ENCODE measurements at places on chromosomes 2 and 18. TPM values are rescaled to one million over a fixed set of nuclear protein-coding genes. Genes with fewer than 3 reads are reported as not detected.

- no peaks in the 10 kb centered on the region for H3K27me3 ChIP-seq
- peaks cover 6% of the 10 kb centered on the region for H3K4me1 ChIP-seq
- no peak overlapping the region for H3K27ac ChIP-seq
- no peak overlapping the region for H3K4me3 ChIP-seq
Observed at GRCh38 chr2:9937968-9938367, 13.5 kb upstream of the GRHL1 start.

Gene NCKAP5
- total RNA-seq: not detected

Gene UGT1A3
- total RNA-seq: not detected

- DNase-seq: no peak
- H3K27me3 ChIP-seq: no peaks in the 10 kb centered on the region
- H3K4me3 ChIP-seq: no peak overlapping the region
- no peak overlapping the region for H3K27ac ChIP-seq
- H3K36me3 ChIP-seq: no peaks in the 10 kb centered on the region
Observed at GRCh38 chr18:73749304-73749703, 398.3 kb downstream of the FBXO15 start.

DNA sequence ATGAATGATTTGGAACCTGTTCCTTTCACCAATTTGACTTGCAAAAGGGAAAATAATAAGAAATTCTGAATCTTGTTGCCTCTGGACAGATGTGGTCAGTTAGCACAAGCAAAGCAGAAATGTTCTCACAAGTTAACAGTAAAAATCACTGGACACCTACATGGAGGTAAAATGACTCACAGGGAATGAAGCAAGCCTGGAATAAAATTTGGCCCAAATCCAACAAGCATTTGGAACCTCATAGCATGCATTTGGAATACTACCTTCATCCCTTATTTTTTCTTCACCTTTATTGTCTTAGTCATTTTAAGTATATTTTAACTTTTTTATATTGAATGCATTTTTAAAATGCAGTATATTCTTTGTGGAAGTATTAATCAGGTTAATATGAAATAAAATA, 602.9 kb downstream of the ARHGAP15 start:
- H3K27me3 ChIP-seq: no peaks in the 10 kb centered on the region
- H3K36me3 ChIP-seq: peaks cover 59% of the 10 kb centered on the region
- no peak overlapping the region for H3K4me3 ChIP-seq
- no peak overlapping the region for H3K27ac ChIP-seq
- peaks cover 13% of the 10 kb centered on the region for H3K4me1 ChIP-seq

Gene SCYGR4
- not detected for total RNA-seq

Gene FTCDNL1
- 2.3 TPM for total RNA-seq

GRCh38 chr18:56257205-56257604, 381.2 kb downstream of the TXNL1 start:
- no peak for DNase-seq
- no peak overlapping the region for H3K4me3 ChIP-seq
- no peak overlapping the region for H3K27ac ChIP-seq

GRCh38 chr18:7307030-7307429, 76.1 kb downstream of the LRRC30 start:
- H3K4me1 ChIP-seq: no peaks in the 10 kb centered on the region
- no peaks in the 10 kb centered on the region for H3K27me3 ChIP-seq
- no peaks in the 10 kb centered on the region for H3K36me3 ChIP-seq
- no peak overlapping the region for H3K4me3 ChIP-seq
- H3K27ac ChIP-seq: no peak overlapping the region

GRCh38 chr2:15691586-15692310, 100.1 kb downstream of the DDX1 start:
- no peaks in the 10 kb centered on the region for H3K36me3 ChIP-seq
- no peak for DNase-seq
- H3K27me3 ChIP-seq: peaks cover 11% of the 10 kb centered on the region

DNA sequence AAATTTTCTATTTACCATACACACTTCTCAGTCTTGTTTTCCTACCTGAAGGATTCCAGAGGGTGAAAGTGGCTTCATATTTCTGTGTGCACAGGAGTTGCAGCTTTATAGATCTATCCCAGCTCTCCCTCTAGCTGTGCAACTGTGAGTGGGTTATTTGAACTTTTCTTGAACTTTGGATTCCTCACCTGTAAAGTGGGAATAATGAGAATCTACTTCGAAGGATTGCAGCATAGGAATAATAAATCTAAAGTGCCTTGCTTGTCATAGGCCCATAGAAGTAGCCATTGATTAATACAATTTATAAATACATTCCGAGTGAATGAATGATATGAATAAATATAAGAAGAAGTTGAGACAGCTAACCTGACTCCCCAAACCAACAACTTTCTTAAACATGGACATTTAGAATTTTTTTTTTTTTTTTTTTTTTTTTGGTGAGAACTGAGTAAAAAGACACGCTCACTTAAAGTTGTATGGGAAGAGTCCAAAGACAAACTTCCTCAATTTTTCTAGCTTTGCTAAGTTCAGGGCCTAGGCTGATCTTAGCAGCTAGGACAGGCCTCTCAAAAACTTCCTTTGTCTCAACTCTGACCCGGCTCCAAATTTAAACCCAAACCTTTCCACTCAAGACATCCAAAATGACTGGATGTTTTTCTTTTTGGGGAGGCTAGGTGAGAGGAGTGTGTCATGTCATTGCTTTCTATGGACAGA, 203.3 kb upstream of the FBXO11 start:
- no peaks in the 10 kb centered on the region for H3K27me3 ChIP-seq
- H3K4me1 ChIP-seq: peaks cover 23% of the 10 kb centered on the region
- no peak overlapping the region for H3K4me3 ChIP-seq
- no peak for DNase-seq
- no peaks in the 10 kb centered on the region for H3K36me3 ChIP-seq
- H3K27ac ChIP-seq: no peak overlapping the region

DNA sequence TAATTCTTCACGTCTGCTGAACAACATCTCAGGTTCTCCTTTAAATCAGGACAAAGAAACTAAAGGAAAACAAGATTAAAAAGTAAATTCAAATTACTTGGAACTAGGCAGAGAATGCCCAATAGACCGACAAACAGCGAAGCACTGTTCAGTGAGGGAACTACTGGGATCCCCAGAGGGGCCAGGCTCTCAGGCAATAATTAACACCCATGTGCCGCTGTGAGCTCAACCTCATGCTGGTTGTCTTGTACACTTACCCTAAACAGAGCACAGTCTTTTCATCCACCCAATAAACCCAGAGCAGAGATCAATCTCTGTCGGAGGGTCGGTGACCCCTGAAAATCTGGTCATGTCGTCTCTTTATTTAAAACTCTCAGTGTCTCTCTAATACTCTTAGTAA, 229.9 kb upstream of the CRIM1 start:
- peaks cover 1% of the 10 kb centered on the region for H3K27me3 ChIP-seq
- H3K36me3 ChIP-seq: peaks cover 4% of the 10 kb centered on the region
- H3K4me3 ChIP-seq: no peak overlapping the region

Data from naive thymus-derived CD8-positive, alpha-beta T cell (primary cell).